ENCODE measurements at places on chromosomes 16 and 17.

GRCh38 chr17:65368341-65368740, 193.1 kb downstream of the AXIN2 start:
- DNase-seq = no peak

DNA sequence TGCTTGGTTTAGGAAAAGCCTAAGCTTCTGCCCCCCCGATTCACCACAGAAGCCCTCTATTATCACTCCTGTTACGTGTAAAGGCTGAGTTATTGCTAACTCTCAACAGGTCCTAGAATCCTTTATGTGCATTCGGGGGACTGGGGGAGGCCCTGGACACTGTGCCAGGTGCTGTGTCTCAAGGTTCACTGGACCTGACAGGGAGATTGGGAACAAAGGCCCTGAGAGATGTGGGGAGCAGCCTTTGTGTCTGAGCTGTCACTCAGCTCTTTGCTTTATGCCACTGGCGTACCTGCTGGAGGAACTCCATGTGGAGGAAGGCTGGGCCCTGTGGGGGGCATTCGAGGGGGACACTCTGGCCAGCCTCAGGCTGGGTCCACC, 65.9 kb downstream of the METRNL start:
- DNase-seq = no peak

DNA sequence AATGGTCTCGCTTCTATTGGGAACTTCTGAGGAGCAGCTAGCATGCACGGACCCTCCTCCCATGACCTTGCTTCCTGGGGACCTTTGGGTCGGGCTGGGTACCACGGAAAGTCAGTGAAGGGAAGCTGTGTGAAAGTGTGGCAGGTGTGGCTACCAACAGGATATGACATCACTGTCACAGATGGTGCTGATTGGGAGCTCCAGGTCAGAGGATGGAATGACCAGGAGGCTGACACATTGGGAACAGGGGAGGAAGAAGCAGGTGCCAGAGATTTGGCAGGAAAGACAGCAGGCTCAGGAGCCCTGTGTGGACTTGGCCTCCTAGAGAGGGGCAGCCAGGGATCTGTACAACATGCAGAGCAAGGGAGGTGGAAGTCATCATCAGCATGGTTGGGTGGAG, 34.0 kb downstream of the CPNE2 start:
- DNase-seq = no peak

DNA sequence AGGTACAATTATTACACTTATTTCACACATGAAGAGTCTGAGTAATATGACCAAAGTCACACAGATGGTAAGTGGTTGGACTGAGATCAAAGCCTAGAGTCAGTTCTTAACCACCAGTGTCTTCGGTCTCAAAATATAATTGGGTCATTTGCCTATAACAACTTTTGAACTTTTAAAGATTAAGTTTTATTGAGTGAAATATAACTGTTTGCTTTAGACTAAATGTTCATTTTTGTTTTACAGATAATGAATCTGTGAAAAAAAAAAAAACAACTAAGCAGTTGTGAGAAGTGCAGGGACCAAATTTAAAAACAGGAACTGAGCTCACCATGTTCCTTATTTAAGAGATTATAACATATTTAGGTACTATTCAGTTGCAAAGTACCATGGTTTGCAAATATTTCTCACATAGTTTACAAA, 150.1 kb downstream of the ITFG1 start:
- no peak for DNase-seq
